ENCODE measurements at places on chromosomes 7 and 10. TPM values are rescaled to one million over a fixed set of nuclear protein-coding genes. Genes with fewer than 3 reads are reported as not detected.

Gene CALML3
- total RNA-seq, result 0.18 TPM

Gene TBATA
- total RNA-seq, result not detected

Gene OPN4
- total RNA-seq, result not detected

Gene CYP2W1
- total RNA-seq, result 24.0 TPM

Gene ZNF727
- total RNA-seq, result not detected

Gene ALOX5
- not detected for total RNA-seq

Gene CYP2E1
- total RNA-seq, result not detected

Gene ZNF239
- 15.2 TPM for total RNA-seq

Gene ARMC3
- total RNA-seq, result 0.61 TPM

Gene IGF2BP3
- 124 TPM for total RNA-seq

Gene PNLIPRP3
- total RNA-seq, result not detected

Gene ARL3
- 7.8 TPM for total RNA-seq

Gene HBP1
- 24.2 TPM for total RNA-seq

Gene ZPBP
- not detected for total RNA-seq

Gene ZNF503
- total RNA-seq, result 35.5 TPM

Gene TCAF2
- not detected for total RNA-seq

Gene GIMAP7
- not detected for total RNA-seq

Data from Caco-2 (cell line).